Left lung (tissue), 14 donors: ENCODE measurements at places on chromosomes 2 and 18. TPM values are rescaled to one million over a fixed set of nuclear protein-coding genes. Genes with fewer than 3 reads are reported as not detected.
A peak's percentile ranks its signal among the peaks of the same experiment; 100 is the strongest.

GRCh38 chr2:193187816-193188215 lies 993.1 kb upstream of the TMEFF2 start:
- H3K36me3 ChIP-seq, result no peaks in the 10 kb centered on the region
- no peak overlapping the region for H3K27ac ChIP-seq
- no peaks in the 10 kb centered on the region for H3K27me3 ChIP-seq
- H3K4me3 ChIP-seq, result no peak overlapping the region
- no peak for DNase-seq

DNA sequence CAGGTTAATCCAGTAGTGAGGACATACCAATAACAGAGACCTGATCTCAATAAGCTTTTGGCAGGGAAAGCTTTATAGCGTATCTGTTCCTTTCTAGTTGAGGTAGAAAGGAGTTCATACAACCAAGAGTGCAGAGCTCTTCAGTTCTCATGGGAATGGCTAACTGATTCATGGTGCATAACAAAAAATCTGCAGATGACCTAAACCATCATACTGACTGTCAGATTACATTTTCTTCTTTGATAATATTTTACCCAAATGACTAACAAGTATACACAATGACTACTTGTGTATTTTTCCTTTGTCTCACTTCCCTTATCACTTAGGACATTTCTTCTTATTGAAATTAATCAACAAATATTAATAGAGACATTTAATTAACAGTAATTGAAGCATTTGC lies 140.0 kb upstream of the SERTAD2 start:
- peaks cover 12% of the 10 kb centered on the region for H3K4me1 ChIP-seq
- H3K36me3 ChIP-seq, result no peaks in the 10 kb centered on the region
- H3K4me3 ChIP-seq, result no peak overlapping the region
- H3K27me3 ChIP-seq, result no peaks in the 10 kb centered on the region
- no peak overlapping the region for H3K27ac ChIP-seq

DNA sequence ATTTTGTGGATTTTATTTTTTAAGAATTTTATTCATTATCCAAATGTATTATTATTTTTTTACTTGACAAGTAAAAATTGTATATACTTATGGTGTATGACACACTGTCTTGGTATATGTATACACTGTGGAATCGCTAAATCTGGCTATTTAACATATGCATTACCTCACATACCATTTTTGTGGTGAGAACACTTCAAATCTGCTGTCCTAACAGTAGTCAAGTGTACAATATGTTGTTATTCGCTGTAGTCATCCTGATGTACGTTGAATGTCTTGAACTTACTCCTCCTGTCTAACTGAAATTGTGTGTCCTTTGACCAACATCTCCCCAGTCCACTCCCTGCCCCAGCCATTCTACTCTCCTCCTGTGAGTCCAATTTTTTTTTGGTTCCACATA lies 153.2 kb upstream of the PTPRM start:
- DNase-seq, result no peak
- H3K27ac ChIP-seq, result no peak overlapping the region
- H3K27me3 ChIP-seq, result no peaks in the 10 kb centered on the region
- no peak overlapping the region for H3K4me3 ChIP-seq

- H3K4me1 ChIP-seq, result peaks cover 35% of the 10 kb centered on the region
- H3K36me3 ChIP-seq, result peaks cover 24% of the 10 kb centered on the region
These were observed 1.2 kb downstream of the SLC35F5 start for GRCh38 chr2:113755035-113755834.

GRCh38 chr2:158907926-158908456 lies 60.4 kb upstream of the TANC1 start:
- no peak overlapping the region for H3K4me3 ChIP-seq
- no peak overlapping the region for H3K27ac ChIP-seq
- no peaks in the 10 kb centered on the region for H3K27me3 ChIP-seq
- DNase-seq, result no peak

DNA sequence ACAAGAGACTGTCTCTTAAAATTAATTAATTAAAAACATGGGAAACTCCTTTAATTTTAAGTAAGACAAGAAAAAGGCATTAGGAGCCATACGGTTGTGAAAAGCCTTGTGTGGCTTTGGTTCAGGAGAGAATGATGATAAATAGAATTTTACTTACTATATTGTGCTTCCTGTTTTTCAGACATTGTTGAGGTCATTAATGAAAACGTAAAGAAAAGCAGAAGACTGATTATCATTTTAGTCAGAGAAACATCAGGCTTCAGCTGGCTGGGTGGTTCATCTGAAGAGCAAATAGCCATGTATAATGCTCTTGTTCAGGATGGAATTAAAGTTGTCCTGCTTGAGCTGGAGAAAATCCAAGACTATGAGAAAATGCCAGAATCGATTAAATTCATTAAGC lies 10.7 kb upstream of the IL1RL2 start:
- no peak overlapping the region for H3K4me3 ChIP-seq
- no peak overlapping the region for H3K27ac ChIP-seq
- DNase-seq, result no peak
- peaks cover 10% of the 10 kb centered on the region for H3K4me1 ChIP-seq
- H3K36me3 ChIP-seq, result no peaks in the 10 kb centered on the region
- H3K27me3 ChIP-seq, result no peaks in the 10 kb centered on the region

DNA sequence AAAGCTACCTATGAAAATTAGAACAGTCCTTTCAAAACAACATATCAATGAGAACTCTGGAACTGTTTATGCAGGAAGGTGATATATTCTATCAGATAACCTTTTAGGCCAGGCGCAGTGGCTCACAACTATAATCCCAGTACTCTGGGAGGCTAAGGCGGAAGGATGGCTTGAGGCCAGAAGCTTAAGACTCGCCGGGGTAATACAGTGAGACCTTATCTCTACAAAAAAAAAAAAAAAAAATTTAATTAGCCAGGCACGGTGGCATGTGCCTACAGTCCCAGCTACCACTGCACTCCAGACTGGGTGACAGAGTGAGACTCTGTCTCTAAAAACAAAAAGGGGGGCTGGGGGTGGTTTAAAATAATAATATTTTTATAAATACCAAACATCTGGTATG lies 77.9 kb downstream of the OSBPL1A start:
- H3K36me3 ChIP-seq, result no peaks in the 10 kb centered on the region
- no peak overlapping the region for H3K4me3 ChIP-seq
- H3K27ac ChIP-seq, result no peak overlapping the region
- DNase-seq, result no peak
- no peaks in the 10 kb centered on the region for H3K27me3 ChIP-seq

DNA sequence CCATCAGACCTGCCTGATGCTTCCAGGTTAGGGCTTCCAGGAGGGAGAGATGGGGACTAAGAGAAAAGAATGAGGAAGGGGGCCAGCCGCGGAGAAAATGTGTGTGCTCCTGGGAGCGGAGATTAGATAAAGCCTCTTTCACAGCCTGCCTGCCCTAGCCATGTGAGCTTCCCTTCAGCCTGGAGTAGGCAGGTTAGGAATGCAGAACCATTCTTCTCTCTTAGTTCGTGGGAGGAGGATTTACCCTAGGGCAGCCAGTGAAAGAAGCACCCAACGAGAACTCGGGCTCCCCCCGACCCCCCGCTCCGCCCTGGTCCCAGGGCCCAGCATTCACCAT lies 36.1 kb downstream of the POMC start:
- H3K27ac ChIP-seq, result no peak overlapping the region
- no peaks in the 10 kb centered on the region for H3K4me1 ChIP-seq
- H3K4me3 ChIP-seq, result no peak overlapping the region
- no peaks in the 10 kb centered on the region for H3K27me3 ChIP-seq
- no peaks in the 10 kb centered on the region for H3K36me3 ChIP-seq

- no peaks in the 10 kb centered on the region for H3K27me3 ChIP-seq
- no peaks in the 10 kb centered on the region for H3K36me3 ChIP-seq
- H3K27ac ChIP-seq, result no peak overlapping the region
- no peak for DNase-seq
- no peak overlapping the region for H3K4me3 ChIP-seq
These were observed 199.3 kb downstream of the MEMO1 start for GRCh38 chr2:31811482-31811881.

DNA sequence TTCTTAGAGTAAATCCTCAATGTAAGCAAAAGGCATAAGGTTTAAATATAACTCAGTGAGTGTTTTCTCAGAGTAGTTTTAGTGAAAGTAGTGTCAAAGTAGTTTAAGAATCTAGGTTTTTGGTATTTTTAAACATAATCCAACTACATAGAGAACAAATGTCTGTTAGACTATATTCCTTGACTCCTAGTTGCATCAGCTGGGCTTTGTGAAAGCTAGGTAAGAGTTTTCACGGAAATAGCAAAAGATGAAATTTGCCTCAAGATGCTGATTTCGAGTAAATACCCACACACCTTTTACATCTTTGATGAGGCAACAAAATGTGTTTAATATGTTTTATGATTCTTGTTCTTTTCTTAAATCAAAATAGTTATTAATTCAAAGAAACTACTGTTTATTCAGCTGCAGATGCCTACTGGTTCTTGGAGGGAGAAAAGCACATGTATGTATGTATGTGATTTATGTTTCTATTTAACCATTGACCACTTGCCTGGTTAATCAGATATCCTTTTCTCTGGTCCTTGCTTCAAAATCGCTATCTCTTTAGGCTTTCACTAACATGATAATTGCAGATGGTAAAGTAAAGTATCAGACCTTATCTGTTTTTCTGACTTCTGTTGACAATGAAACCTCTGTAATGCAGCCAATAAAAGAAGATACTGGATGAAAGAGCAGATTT lies 117.4 kb upstream of the NOSTRIN start:
- H3K4me1 ChIP-seq, result no peaks in the 10 kb centered on the region
- H3K27ac ChIP-seq, result no peak overlapping the region
- H3K36me3 ChIP-seq, result no peaks in the 10 kb centered on the region
- no peak overlapping the region for H3K4me3 ChIP-seq
- no peaks in the 10 kb centered on the region for H3K27me3 ChIP-seq

- DNase-seq, result no peak
- no peaks in the 10 kb centered on the region for H3K27me3 ChIP-seq
- no peaks in the 10 kb centered on the region for H3K36me3 ChIP-seq
- H3K4me1 ChIP-seq, result no peaks in the 10 kb centered on the region
- H3K27ac ChIP-seq, result no peak overlapping the region
- no peak overlapping the region for H3K4me3 ChIP-seq
These were observed 202.0 kb upstream of the EPHA4 start for GRCh38 chr2:221774136-221774535.

- no peak overlapping the region for H3K4me3 ChIP-seq
- no peak overlapping the region for H3K27ac ChIP-seq
- H3K4me1 ChIP-seq, result no peaks in the 10 kb centered on the region
- no peaks in the 10 kb centered on the region for H3K27me3 ChIP-seq
- H3K36me3 ChIP-seq, result no peaks in the 10 kb centered on the region
These were observed 78.8 kb upstream of the NEDD4L start for GRCh38 chr18:57965246-57965645.

DNA sequence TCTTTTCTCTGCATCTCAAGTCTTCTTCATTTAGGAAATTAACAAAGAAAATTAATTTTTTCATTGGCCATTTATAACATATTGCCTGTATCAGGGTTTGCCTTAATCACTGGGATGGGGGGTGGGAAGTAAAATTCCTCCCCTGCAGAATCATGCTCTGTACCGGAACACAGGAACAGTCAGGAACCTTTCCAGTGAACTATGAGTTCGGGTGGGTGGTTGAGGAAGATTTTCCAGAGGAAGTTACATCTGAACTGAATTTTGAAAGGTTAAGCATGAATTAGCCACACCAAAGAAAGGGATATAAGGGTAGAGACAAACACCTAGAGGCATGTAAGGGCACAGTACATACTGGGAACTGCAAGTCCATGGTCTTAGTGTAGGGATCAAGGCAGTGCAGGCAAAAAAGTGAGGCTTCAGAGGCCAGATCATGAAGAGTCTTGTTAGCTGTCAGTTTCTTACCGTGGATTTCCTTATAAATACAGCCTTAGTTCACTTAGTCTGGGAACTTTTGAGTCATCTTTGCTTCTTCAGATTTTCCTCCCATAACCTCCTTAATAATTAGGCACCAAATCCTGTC lies 55.6 kb downstream of the FAM117B start:
- no peak overlapping the region for H3K27ac ChIP-seq
- no peaks in the 10 kb centered on the region for H3K36me3 ChIP-seq
- H3K27me3 ChIP-seq, result no peaks in the 10 kb centered on the region
- H3K4me1 ChIP-seq, result no peaks in the 10 kb centered on the region
- DNase-seq, result no peak

DNA sequence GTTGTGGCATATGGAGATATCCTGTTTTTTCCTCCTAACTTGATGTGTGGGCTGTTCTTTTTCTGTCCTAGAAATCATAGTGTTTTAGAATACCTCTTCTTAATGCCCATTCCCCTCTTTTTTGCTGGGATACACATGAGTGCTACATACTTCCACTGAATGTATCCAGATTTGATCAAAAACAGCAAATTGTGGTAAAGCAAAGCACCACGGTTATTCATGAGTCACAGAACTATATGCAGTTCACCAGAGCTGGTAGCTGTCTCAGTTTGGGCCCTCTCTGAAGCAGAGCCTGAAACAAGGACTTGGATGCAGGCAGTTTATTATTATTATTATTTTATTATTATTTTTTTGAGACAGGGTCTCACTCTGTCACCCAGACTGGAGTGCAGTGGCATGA lies 69.9 kb upstream of the CTLA4 start:
- H3K27ac ChIP-seq, result no peak overlapping the region
- peaks cover 16% of the 10 kb centered on the region for H3K4me1 ChIP-seq
- DNase-seq, result no peak
- H3K4me3 ChIP-seq, result no peak overlapping the region

GRCh38 chr18:8389391-8390340 lies 219.6 kb upstream of the RAB12 start:
- H3K27ac ChIP-seq, result no peak overlapping the region
- H3K4me3 ChIP-seq, result no peak overlapping the region
- H3K4me1 ChIP-seq, result no peaks in the 10 kb centered on the region
- peak; percentile 66 for DNase-seq

DNA sequence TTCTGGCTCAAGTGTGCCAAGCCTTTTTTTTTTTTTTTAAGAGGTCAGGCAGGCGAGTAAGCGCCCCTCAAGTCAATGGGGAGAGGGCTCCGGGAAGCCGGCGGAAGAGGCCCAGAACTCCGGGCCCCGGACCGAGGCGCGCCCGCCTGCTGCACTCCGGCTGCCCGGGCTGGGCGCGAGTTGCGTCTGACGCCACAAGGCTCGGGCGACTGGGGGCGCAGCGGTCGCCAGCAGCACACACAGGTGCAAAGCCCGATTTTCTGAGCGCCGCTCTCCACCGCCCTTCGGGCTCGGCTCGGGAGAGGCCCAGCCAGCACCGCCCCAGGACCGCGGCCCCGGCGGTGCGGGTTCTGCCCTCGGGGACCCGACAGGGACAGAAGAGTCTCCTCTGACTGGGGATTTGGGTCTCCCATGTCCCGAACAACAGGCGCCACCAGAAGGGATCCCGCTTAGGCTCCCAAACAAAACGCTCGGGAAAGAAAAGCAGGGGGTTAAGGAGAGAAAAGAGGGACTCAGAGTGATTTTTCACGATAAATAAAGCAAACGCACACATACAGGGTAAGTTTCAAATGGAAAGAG lies 787 bp downstream of the ERBB4 start:
- no peaks in the 10 kb centered on the region for H3K36me3 ChIP-seq
- DNase-seq, result no peak
- H3K4me3 ChIP-seq, result peak overlapping the region; percentile 47
- peaks cover 76% of the 10 kb centered on the region for H3K27me3 ChIP-seq

GRCh38 chr2:45700407-45701013 lies 49.0 kb downstream of the PRKCE start:
- no peak overlapping the region for H3K4me3 ChIP-seq
- DNase-seq, result no peak
- H3K36me3 ChIP-seq, result no peaks in the 10 kb centered on the region

FOXI3 gene
- total RNA-seq, result not detected

GAREM1 gene
- 10.9 TPM for total RNA-seq

RRM2 gene
- 24.9 TPM for total RNA-seq

NEUROD1 gene
- not detected for total RNA-seq

GYPC gene
- 74.0 TPM for total RNA-seq

ANKRD29 gene
- total RNA-seq, result 51.9 TPM

HOXD13 gene
- total RNA-seq, result not detected

CNRIP1 gene
- total RNA-seq, result 20.1 TPM

MAP4K4 gene
- total RNA-seq, result 80.2 TPM

RNF144A gene
- total RNA-seq, result 11.4 TPM

STPG4 gene
- 1.0 TPM for total RNA-seq

LYPD6B gene
- 0.81 TPM for total RNA-seq

SGPP2 gene
- 28.2 TPM for total RNA-seq

C18orf54 gene
- total RNA-seq, result 4.2 TPM

PROM2 gene
- 5.6 TPM for total RNA-seq

BMP10 gene
- total RNA-seq, result not detected
